ENCODE measurements at places on chromosomes 16 and 17. TPM values are rescaled to one million over a fixed set of nuclear protein-coding genes. Genes with fewer than 3 reads are reported as not detected.

DNA sequence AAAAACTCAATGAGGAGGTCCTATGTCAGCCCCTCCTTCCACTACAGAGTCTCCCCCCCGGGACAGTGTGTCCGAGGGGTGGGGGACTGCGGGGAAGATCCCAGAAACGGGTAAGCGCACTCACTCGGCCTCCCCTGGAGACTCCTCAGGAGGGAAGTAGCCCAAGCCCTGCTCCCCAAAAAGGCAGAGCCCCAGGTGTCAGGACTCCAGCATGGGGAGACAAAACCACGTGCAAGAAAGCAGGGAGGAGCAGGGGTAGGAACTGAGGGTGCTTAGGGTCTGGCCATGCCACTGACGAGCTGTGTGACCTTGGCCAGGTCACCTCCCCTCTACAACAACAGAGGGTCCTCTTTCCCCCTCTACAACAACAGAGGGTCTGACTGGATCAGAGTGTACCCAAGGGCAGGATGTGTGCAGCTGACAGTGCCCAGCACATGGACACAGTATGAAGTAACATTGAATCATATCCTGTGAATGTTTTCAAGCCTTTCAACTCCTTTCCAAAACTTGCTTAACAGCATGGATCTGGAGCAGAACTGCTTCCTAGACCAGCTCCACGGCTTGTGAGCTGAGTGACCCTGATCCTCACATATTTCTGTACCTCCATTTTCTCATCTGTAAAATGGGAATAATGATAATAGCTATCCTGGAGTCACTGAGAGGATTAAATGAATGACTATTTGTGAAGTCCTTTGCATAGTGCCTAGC is 2.1 kb upstream of the NAGS start:
- no peak for DNase-seq
- no peak overlapping the region for H3K4me3 ChIP-seq
- peaks cover 21% of the 10 kb centered on the region for H3K4me1 ChIP-seq
- H3K27me3 ChIP-seq: peaks cover 42% of the 10 kb centered on the region
- H3K36me3 ChIP-seq: no peaks in the 10 kb centered on the region

GRCh38 chr17:15955793-15956541 is 11.0 kb downstream of the ADORA2B start:
- DNase-seq: no peak
- H3K4me3 ChIP-seq: no peak overlapping the region
- no peaks in the 10 kb centered on the region for H3K36me3 ChIP-seq
- H3K27me3 ChIP-seq: no peaks in the 10 kb centered on the region
- no peak overlapping the region for H3K27ac ChIP-seq

DNA sequence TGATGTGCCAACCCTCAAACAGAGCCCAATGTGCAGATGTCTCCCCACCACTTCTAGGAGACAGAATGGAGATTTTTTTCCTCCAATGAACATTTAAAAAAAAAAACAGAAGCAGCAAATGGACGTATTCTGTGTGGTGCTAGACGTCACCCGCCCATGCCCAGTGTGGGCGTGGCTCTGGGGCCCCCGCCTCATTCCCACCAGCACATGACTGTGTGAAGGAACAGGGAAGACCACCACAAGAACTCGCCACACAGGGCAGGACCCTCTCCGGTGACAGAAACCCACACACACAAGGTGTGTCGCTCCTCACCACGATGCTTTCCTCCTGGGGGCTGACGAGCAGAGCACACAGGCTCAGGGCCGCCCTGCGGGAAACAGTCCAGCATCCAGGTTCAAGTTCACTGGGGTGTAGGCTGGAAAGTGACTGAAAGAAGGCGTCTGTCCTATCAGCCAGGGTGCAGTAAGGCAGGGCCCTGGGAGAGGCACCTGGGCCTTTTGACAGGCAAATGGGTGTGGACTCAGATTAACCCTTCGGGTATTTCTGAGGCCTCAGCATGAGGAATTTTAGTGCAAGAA is 53.5 kb downstream of the KLHDC4 start:
- no peak for DNase-seq
- no peaks in the 10 kb centered on the region for H3K4me1 ChIP-seq
- no peaks in the 10 kb centered on the region for H3K27me3 ChIP-seq
- no peak overlapping the region for H3K4me3 ChIP-seq
- no peaks in the 10 kb centered on the region for H3K36me3 ChIP-seq

GRCh38 chr17:27956601-27957445 is 63.7 kb upstream of the LYRM9 start:
- H3K4me1 ChIP-seq: peaks cover 5% of the 10 kb centered on the region
- no peaks in the 10 kb centered on the region for H3K36me3 ChIP-seq
- no peaks in the 10 kb centered on the region for H3K27me3 ChIP-seq
- H3K27ac ChIP-seq: no peak overlapping the region
- H3K4me3 ChIP-seq: no peak overlapping the region

GRCh38 chr17:76336756-76337412 is 16.8 kb downstream of the PRPSAP1 start:
- no peak overlapping the region for H3K4me3 ChIP-seq
- DNase-seq: no peak
- H3K36me3 ChIP-seq: no peaks in the 10 kb centered on the region
- H3K27me3 ChIP-seq: no peaks in the 10 kb centered on the region
- no peaks in the 10 kb centered on the region for H3K4me1 ChIP-seq

DNA sequence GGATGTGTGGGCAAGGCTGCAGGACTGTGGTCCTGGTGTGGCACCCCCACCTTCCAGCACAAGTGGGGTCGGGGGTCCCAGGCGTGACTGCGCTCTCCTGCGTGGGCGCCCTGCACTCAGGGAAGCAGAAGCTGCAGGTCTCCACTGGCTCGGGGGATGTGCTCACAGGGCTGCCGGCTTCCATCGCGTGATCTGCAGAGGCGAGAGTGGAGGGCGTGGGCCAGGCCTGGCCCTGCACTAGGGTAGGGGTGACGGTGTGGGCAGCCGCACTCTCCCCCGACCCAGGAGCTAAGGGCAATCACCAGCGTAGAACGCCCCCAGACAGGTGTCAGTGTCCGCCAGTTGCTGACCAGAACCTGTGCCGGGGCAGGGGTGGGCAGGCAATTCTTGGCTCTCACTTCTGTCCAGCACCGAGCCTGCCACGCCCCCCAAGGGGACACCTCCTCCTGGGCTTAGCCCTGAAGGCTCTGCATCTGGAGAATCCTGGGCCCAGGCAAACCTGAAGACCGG is 32.3 kb downstream of the TNFRSF13B start:
- H3K36me3 ChIP-seq: no peaks in the 10 kb centered on the region
- H3K4me1 ChIP-seq: no peaks in the 10 kb centered on the region

- no peak overlapping the region for H3K27ac ChIP-seq
- no peaks in the 10 kb centered on the region for H3K27me3 ChIP-seq
- no peak overlapping the region for H3K4me3 ChIP-seq
- no peaks in the 10 kb centered on the region for H3K36me3 ChIP-seq
- no peaks in the 10 kb centered on the region for H3K4me1 ChIP-seq
These were observed 16.7 kb downstream of the CDK5R1 start for GRCh38 chr17:32503251-32504165.

DNA sequence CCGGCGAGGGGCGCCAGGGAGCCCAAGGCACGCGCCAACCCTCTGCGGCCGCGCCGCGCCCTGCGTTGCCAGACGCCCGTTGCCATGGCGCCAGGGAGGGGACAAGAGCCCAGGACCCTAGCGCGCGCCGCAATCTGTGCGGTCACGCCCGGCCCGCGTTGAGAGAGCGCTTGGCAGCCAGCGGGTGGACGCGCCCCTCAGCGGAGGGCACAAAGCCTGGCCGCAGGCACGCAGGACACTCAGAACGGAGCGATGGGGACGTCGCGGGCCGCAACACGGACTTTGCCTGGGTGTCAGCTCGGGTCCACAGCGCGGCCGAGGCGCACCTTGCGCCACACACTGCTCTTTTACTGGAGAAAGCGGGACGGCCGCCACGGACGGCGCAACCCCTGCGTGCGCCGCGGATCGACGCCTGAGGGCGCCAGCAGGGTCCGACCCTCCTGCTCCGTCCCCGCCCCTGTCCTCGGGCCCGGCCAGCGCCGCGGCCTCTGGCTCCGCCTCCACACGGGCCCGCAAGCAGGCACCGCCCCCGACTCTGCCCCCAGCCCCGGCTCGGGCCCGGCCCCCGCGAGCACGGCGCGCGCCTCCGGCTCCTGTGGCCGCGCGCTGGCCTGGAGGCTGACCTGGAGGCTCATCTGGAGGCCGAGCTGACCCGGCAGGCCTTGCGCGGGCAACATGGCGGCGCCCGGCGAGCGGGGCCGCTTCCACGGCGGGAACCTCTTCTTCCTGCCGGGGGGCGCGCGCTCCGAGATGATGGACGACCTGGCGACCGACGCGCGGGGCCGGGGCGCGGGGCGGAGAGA is at the start of gene GFER:
GFER (plus strand) TSS at position 650 of the 803 bp plus-strand sequence; CDS start at position 676, 26 bp downstream.
- peak within 1 kb of the TSS; percentile 96 for H3K4me3 ChIP-seq
- H3K4me1 ChIP-seq: peaks cover 29% of the 10 kb centered on the region
- DNase-seq: peak; percentile 96
- H3K36me3 ChIP-seq: no peaks in the 10 kb centered on the region

- DNase-seq: no peak
- H3K36me3 ChIP-seq: no peaks in the 10 kb centered on the region
- no peaks in the 10 kb centered on the region for H3K4me1 ChIP-seq
- H3K4me3 ChIP-seq: no peak overlapping the region
- H3K27me3 ChIP-seq: no peaks in the 10 kb centered on the region
These were observed 220.6 kb downstream of the KATNIP start for GRCh38 chr16:27770271-27771196.

- H3K27ac ChIP-seq: no peak overlapping the region
- no peaks in the 10 kb centered on the region for H3K4me1 ChIP-seq
- no peak overlapping the region for H3K4me3 ChIP-seq
- peak; percentile 61 for DNase-seq
These were observed 10.7 kb downstream of the MSRB1 start for GRCh38 chr16:1932050-1933028.

- H3K4me3 ChIP-seq: no peak overlapping the region
- no peak overlapping the region for H3K27ac ChIP-seq
- no peak for DNase-seq
- H3K36me3 ChIP-seq: no peaks in the 10 kb centered on the region
These were observed 36.0 kb downstream of the RTN4RL1 start for GRCh38 chr17:1989135-1989534.

DNA sequence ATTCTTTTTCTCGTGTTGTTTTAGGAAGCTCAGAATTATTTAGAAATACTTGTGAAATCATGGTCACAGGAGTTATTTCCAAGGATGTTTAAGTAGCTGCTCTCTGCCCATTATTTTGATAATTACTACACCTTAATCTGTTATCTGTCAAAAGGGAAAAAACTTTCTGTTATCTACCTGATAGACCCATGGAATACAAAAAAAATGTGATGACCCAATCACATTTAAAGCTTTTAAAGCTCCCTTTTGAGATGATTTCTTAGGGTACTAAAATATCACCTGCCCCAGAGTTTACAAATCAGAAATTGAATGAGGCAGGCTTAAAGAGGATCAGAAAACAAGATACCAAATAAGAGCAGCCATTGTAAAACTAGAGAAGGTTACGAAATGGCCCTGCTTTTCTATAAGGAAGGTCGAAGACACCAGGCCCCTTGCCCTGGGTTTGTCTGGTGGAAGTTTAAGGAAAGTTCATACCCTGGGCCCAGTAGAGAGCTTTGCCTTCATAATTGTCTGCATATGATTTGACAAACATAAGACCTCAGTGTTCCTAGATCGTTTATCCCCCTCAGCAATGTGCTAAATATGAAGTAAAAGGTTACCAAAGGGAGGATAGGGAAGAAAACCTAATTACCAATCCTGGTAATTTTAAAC is 149.9 kb upstream of the TBX2 start:
- no peaks in the 10 kb centered on the region for H3K36me3 ChIP-seq
- no peak overlapping the region for H3K4me3 ChIP-seq
- peaks cover 55% of the 10 kb centered on the region for H3K4me1 ChIP-seq
- no peak for DNase-seq
- no peaks in the 10 kb centered on the region for H3K27me3 ChIP-seq
- H3K27ac ChIP-seq: peak overlapping the region; percentile 93

- H3K36me3 ChIP-seq: no peaks in the 10 kb centered on the region
- H3K4me1 ChIP-seq: peaks cover 31% of the 10 kb centered on the region
- H3K27me3 ChIP-seq: no peaks in the 10 kb centered on the region
- DNase-seq: no peak
- H3K4me3 ChIP-seq: peak overlapping the region; percentile 79
- H3K27ac ChIP-seq: peak overlapping the region; percentile 98
These were observed 893 bp downstream of the HCFC1R1 start for GRCh38 chr16:3022684-3023414.

- no peaks in the 10 kb centered on the region for H3K36me3 ChIP-seq
- no peak overlapping the region for H3K4me3 ChIP-seq
- H3K27ac ChIP-seq: no peak overlapping the region
- H3K4me1 ChIP-seq: no peaks in the 10 kb centered on the region
- H3K27me3 ChIP-seq: no peaks in the 10 kb centered on the region
- DNase-seq: no peak
These were observed 21.5 kb downstream of the USP22 start for GRCh38 chr17:21021208-21021803.

DNA sequence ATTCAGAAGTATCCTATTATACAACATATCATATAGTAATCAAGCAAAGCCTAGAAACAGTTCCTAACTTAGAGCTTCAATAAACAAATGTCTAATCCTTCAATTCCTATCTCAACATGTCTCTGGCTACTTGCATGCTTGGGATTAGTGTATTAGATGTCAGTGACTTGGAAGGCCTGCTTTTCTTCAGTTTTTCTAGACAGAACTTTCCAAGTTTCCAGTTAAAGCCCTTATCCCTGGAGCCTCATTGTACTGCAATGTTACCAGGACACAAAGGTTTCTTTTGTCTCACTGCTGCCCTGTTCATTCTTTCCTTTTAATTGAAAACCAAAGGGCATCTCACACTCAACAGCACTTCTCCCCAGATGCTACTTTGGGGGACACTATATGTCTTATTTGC is 16.5 kb downstream of the PSME3IP1 start:
- H3K27ac ChIP-seq: peak overlapping the region; percentile 36
- H3K27me3 ChIP-seq: no peaks in the 10 kb centered on the region
- H3K36me3 ChIP-seq: no peaks in the 10 kb centered on the region
- H3K4me1 ChIP-seq: no peaks in the 10 kb centered on the region

GRCh38 chr17:40023590-40024292 is 8.5 kb downstream of the CSF3 start:
- DNase-seq: peak; percentile 14
- H3K36me3 ChIP-seq: no peaks in the 10 kb centered on the region
- no peaks in the 10 kb centered on the region for H3K27me3 ChIP-seq
- no peak overlapping the region for H3K4me3 ChIP-seq
- no peak overlapping the region for H3K27ac ChIP-seq

TLCD1 gene
- 12.5 TPM for total RNA-seq

SLX1A gene
- total RNA-seq: 22.1 TPM

UMOD gene
- not detected for total RNA-seq

DUSP3 gene
- 76.8 TPM for total RNA-seq

PKMYT1 gene
- 7.7 TPM for total RNA-seq

CDR2L gene
- total RNA-seq: 16.4 TPM

FGF11 gene
- 1.4 TPM for total RNA-seq

MEIOB gene
- total RNA-seq: 0.60 TPM

Measured in hepatocyte (in vitro differentiated cells).